Heart left ventricle (tissue), 16 donors: ENCODE measurements at places on chromosomes 2 and 18. TPM values are rescaled to one million over a fixed set of nuclear protein-coding genes. Genes with fewer than 3 reads are reported as not detected.

DNA sequence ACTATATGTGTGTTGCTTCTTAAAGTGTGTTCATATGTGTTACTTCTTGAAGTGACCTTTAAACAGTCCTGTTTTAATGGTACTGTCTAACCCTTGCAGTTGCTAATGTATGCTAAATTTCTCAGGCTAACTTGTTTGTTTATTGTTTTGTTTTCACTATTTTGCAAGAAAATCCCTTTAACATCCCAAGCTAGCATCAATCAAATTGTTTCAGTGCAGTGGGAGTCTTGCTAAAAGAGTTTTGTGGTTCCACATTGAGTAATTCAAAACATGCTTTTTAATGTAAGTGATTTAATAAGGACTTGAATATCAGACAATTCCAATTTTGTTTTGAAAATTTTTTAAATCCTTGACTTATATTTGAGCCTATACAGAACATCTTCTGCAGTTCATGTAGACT is 3.6 kb downstream of the SH3RF3 start:
- no peak for DNase-seq

DNA sequence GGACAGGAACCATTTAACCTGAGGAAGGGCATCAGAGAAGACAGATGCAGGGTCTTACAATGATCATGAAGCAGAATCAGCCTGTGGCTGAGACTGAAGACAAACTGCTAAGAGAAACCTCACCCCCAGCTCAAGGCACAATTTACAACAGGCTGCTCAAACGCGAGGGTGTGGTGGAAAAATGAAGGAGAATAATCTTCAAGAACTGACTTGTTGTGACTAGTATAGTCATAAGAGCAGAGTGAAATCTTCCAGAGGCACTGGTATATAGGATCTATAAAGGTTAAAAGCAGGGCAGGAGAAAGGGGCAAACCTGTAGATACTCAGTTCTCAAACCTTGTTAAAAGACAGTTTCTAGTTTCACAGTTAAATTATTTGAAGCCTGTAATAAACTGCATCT is 1155.8 kb upstream of the TMEFF2 start:
- no peak for DNase-seq

DNA sequence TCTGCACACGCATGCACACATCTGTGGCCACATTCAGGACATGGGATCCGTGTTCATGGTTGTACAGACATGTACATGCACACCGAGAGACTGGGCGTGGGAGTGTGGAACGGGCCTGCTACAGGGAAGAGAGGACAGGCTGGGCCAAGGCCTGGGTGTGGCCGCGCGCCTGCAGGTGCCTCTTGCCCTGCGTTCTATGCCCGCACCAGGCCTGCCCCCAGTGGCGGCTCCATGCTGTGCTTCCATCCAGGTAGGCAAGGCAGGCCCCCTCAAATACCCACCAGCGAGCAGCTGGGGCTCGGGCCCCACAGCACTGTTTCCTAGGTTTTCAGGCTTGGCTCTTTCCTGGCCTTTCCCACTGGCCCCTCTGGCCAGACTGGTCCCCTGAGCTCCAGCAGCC is 15.5 kb upstream of the PTMA start:
- DNase-seq, result no peak

DNA sequence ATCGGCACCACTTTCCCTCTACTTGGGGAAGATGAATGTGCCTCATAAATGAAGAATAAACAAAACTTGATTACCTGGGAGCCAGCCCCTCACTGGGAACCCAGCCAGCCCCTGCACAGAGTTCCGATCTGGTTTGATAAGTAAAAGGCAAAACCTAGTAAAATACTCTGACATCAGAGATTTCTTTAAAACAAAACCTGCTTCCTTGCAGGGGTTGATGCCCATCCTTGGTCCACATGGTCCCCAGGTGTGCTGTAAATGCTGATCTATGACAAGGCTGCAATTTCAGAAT is 218.8 kb upstream of the APCDD1 start:
- DNase-seq, result no peak

DNA sequence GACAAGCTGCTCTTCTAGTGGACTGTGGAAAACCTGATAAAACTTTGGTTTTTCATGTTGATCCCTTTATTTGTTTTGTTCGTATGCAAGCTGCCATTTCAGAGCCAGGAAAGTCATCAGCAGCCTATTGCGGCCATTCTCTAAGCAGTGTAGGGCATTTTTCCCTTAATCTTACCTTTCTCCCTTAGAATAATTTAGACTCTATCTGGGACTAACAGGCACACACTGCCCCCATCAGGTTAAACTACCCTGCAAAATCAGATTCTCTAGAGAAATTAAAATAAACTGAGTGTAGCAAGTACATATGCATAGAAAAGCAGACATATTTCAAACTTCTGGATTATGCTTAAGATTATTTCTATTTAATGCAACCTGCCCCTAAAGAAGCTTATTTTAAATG is 347.5 kb downstream of the METTL4 start:
- DNase-seq, result no peak

SDC1 gene
- total RNA-seq, result 0.20 TPM

DNA sequence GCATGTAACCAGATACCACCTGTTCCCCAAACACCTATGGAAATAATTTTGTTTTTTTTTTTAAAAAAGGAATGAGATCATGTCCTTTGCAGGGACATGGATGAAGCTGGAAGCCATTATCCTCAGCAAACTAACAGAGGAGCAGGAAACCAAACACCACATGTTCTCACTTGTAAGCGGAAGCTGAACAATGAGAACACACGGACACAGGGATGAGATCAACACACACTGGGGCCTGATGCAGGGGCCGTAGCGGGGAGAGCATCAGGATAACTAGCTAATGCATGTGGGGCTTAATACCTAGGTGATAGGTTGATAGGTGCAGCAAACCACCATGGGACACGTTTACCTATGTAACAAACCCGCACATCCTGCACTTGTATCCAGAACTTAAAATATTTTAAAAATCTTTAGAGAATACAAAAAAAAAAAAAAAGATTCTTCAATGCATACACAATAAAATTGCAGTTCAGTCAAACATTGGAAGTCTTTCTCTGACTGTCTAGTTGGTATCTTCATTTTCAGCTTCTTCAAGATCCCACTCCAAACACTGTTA is 11.6 kb upstream of the CASP10 start:
- no peak for DNase-seq

PIGN gene
- total RNA-seq, result 18.6 TPM

GRCh38 chr2:71611781-71612527 is 158.6 kb downstream of the DYSF start:
- no peak for DNase-seq

DNA sequence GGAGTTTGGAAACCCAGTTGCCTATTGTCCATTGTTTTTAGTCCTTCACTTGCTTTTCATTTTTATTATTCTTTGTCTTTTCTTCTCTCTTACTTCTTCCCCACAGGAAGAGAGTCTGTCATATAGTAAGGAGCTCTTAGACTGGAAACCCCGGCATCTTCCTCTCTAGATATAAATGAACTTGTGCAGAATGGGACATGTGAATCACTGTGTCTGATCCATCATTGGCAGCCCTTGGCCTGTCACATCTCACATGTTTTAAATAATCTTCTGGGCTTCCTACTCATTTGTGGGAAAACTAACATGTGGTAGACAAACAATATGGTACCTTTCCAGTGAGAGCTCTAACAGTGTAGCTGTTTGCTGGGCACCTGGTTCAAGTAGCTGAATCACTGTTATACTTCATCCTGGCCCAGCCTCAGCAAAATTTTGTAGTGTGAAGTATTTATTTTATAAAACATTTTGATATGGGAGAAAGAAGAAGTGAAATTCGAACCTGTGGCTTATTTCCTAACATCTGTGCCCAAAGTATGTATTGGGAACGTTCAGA is 112.8 kb downstream of the PHLPP1 start:
- no peak for DNase-seq

KANSL3 gene
- total RNA-seq, result 29.4 TPM
